Tongue (tissue), 3 donors: ENCODE measurements at places on chromosomes 3 and 15. TPM values are rescaled to one million over a fixed set of nuclear protein-coding genes. Genes with fewer than 3 reads are reported as not detected.

DNA sequence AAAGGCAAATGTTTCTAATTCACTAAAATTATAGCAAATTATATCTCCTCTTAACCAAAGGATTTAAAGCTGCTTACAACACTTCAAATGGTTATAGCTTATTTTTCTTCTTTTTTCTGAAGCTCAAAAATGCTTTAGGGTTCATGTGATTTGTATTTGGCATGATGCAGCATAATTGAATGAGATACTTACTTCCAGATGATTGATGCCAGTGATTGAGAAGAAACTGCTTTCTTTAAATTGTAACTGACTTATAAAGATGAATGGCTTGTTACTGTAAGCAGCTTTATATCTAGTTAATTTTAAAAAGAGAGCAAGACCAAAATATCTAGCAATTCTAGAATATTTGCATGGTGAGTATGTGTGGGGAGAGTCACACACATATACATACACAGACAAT lies 270.7 kb upstream of the THRB start:
- DNase-seq: no peak

DNA sequence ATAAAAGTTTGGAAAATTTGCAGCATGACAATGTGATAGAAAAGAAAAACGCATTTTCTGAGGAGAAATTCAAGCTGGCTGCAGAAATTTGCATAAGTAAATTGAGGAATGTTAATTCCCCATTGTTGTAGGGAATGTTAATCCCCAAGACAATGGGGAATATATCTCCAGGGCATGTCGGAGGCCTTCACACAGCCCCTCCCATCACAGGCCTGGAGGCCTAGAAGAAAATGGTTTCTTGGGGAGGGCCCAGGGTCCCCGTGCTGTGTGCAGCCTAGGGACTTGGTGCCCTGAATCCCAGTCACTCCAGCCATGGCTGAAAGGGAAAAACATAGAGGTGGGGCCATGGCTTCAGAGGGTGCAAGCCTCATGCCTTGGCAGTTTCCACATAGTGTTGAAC lies 101.1 kb downstream of the BOC start:
- DNase-seq: no peak

GRCh38 chr3:142884531-142884930 lies 4.4 kb downstream of the PCOLCE2 start:
- no peak for DNase-seq

GRCh38 chr3:62688050-62688449 lies 187.2 kb downstream of the CADPS start:
- no peak for DNase-seq

GRCh38 chr15:100772892-100773520 lies 106.6 kb upstream of the ALDH1A3 start:
- DNase-seq: peak; percentile 76

EXD1 gene
- total RNA-seq: not detected

DBR1 gene
- total RNA-seq: 16.5 TPM

ZBBX gene
- total RNA-seq: not detected

KBTBD12 gene
- total RNA-seq: 38.2 TPM
